ENCODE measurements at places on chromosomes 7 and 10.

- DNase-seq: no peak
These were observed 9.4 kb downstream of the LIMK1 start for GRCh38 chr7:74092964-74093471.

GRCh38 chr7:125326666-125327255 lies 397.1 kb upstream of the POT1 start:
- no peak for DNase-seq

DNA sequence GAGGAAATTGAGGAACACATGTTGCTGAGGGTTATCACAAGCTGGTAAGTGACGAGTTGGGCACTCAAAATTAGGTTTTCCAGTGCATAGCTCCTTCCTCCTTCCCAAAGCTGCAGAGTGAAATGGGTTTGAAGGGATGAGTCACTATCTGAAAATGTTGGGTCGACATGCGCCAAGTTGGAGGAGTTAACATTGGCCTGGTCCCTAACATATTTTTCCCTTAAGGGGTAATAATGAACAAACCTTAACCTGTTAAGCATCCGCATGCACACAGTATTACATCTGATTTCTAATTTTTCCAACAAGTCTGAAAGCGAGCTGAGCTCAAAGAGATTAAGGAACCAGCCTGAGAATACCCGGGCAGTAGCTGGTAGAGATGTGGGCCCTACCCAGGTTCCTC lies 20.7 kb upstream of the TECTB start:
- DNase-seq: no peak

- DNase-seq: no peak
These were observed 42.6 kb downstream of the RSBN1L start for GRCh38 chr7:77738871-77739270.

DNA sequence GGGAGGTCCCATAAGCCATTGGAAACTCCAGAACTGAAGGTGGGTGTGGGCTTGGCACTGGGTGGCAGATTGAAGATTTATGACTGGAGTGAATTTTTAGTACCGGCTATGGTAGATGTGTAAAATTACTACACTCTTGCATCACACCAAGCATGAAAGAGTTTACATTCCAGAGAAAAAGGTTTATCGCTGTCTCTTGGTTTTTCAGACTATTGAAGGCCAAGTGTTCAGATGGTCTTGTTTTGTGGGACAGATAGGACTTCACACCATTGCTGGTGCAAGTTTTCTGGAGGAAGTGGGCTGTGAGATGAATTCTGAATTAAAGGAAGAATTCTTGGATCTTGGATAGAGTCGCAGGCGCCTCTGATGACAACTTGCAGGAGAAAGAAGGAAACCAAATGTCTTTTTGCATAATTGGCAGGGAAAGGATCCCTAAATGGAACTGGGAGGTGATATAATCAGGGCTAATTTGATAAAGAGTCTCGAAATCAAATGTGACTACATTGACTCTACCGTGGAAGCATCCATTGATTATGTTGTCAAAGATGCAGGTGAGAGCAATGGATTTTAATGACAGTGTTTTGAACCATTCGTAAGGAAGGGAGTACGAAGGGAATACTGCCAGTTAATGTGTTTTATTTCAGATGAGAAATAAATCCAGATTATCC lies 14.2 kb upstream of the NMT2 start:
- no peak for DNase-seq

- DNase-seq: no peak
These were observed 975 bp downstream of the GLCCI1 start for GRCh38 chr7:7969306-7970236.

GRCh38 chr10:15505329-15505728 lies 134.2 kb upstream of the FAM171A1 start:
- no peak for DNase-seq

DNA sequence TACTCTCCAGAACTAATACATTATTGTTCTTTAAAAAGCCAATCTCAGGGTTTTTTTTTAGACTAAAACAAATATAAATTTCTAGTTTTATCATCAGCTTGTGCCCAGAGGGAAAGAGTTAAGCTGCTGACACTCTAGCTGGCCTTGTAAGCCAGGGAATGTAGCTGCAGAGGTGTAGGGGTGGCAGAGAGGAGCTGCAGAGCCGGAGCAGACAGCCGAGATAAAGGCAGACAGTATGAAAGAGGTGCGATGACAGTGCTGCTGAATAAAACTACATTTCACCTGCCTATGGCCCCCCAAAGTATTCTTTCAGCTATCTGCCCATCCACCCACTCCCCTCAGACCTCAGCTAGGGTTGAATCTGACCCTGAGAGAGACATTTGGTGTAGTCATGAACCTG lies 653.7 kb upstream of the ZWINT start:
- DNase-seq: no peak

GRCh38 chr10:100746784-100747455 lies 1.5 kb downstream of the PAX2 start:
- no peak for DNase-seq

GRCh38 chr10:113000876-113001598 lies 51.0 kb downstream of the TCF7L2 start:
- DNase-seq: no peak

DNA sequence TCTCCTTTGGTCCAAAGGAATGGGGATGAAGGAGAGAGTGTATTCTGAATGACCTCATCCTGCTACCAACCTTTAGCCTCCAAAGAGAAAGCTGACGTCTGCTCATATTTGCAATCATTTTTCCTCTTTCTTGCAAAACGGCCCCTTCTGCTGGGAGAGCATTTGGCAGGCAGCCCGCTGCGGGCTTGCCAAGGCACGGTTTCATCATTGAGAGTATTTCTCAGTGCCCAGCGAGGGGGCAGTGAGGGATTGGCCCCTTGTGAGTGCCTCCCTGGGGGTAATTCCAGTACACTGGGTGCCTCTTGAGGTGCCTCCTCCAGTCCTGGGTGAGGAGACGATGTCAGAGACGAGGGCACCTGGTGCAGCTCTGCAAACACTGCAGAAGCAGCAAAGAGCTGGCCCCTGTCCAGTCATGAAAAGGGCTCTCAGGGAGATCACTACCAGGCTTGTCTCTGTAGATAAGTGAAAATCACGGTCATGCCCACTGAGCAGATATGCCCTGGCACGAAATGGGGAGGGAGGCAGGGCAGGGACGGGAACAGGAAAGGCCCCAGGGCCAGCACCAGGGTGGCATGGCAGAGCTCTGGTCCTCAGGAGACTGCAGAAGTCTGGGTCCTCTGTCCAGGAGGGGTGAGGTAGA lies 48.7 kb upstream of the SHH start:
- DNase-seq: no peak
